Activated CD4-positive, alpha-beta T cell treated with anti-CD3 and anti-CD28 coated beads, Interleukin-2, amount 50 U/mL, for 1 hour (primary cell): ENCODE measurements at places on chromosomes 6 and 20.

DNA sequence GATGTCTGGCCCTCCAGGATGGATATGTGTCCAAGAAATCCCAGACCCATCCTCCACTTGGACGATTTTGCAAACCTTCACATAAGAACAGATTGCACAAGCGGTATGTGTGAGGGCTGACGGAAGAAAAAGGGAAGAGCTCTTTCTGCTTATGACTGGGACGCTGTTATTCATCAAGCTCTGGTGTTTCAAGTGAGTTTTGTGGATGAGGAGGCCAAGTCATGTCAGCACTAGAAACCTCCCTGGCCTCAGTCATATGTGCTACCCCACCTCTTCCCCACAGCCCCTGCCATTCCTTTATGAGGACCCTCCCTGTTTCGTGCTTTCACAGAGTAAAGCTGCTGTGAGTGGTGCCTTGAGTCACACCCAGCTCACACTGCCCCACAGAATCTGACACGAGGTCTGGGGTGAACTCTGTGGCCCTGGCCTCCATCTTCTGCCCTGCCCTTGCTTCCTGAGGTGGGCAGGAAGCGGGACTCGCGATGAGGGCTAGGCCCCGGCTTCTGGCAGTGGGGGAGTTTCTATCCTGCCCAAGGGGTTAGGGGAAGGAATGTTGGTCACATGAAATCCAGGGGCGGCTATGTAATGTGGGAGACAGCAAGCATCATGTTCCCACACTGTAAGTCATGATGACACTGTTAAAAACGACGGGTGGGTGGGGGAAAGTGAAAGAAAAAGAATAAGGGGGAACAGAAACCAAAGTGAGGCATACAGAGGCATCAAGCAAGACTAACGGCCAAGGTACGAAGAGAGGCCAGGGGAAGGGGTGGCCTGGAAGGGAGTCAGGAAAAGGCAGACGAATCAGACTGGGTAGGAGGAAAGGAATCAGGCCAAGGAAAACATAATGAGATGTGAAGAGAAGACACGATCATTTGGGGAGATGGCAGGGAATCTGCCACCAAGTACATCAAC, 78.1 kb downstream of the PRDM1 start:
- no peak for DNase-seq

DNA sequence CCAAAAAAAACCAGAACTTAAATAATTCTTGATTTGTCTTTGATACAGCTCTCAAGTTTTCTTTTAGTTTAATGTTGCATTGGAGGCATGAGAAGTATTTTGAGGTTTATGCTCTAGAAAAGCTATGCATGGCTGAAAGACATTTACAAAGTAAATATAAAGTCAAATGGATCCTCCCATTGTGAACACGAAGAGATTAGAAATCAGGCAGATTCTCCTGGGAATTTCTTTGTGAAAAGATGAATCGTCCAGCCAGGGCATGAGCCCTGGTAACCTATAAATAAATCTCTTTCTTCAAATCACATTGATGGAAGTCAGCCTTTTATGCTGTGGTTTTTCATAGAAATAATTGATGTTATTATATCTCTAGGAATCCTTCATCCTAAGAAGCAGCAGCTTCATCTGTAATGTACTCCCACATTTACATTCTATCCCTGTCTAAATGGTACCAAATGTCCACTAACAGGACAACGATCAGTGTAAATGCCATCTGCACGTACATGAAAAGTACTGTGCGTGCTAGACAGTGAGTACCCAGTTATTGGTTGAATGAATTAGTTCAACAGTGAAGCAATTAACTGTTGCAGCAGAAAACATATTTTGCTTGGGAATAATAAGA, 143.6 kb downstream of the ALDH8A1 start:
- no peak for DNase-seq

DNA sequence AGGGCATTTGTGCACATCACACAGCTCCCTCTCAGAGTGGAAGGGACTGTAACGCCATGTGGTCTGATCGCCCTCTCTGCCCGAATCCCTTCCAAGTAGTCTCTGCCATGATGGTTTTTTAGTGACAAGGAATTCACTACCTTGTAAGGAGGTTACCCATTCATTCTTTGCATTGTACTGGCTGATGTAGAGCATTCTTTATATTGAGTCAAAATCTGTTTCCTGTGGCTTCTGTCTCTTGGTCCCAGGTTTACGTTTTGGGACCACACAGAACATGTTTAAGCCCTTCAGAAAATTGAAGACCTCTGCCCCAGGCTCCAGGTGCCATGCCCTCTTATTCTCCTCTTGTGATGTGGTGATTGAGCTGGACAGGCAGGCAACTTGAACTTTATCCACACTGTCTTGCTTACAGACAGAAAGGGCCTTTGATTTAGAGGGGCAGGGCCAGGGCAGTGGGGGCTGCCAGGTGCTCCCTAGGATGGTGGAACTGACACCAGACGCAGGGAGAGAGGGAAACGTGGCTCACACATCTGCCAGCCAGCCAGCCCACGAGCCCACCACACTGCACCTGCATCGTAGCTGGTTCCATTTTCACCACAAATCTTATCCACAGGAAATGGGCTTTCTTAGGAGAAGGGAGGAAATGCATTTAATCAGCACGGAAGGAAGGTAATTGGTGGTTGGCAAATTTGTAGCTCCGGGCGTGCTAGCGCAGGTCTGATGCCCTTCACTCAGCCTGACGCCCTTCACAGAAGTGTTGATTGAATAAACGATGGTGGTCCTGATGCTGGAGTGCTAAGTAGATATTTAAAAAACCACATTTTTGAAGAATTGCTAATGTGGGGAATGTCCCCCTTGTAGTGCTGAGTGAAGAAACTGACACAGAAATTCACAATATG, 78.2 kb downstream of the TCP11 start:
- DNase-seq: no peak

DNA sequence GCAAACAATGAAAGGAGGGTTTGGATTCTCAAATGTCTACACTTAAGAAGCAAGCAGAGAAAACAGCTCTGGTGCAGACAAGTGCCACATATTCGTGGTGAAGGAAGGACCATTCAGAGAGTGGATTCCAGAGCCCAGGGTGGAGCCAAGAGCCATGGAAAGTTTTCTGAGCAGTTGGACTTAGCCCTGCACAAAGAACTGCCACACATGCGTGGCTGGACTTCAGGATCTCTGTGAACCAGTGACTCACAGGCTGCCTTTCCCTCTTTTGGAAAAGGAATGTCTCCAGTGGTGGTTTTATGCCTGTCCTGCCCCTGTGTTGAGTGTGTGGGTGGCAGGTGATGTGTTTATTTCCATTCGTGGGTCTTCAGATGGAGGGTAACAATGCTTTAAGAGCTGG, 489.5 kb downstream of the CDH26 start:
- DNase-seq: no peak
